ENCODE measurements at places on chromosomes 5 and 9.
A peak's percentile ranks its signal among the peaks of the same experiment; 100 is the strongest.

DNA sequence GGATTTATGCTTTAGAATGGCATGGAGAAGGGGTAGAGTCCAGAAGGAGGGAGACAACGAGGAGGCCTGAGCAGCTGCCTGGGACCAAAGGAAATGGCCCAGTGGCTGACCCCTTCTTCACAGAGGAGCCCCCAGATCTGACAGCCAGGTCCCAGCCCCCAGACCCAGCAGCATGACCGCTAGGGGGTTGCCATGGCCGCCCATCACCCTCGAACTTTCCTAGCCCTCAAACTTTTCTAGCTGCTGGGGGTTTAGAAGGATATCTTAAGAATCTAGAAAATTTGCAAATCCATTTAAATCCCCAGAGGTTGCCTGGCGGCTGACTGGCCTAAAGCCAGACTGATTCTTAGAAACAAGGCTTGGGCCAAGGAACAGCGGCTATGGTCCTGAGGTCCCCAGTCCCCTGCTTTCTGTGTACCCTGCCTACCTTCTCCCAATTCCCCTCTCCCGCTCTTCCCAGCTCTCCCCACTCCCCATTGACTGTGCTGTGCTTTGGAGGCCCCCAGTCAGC is 972 bp downstream of the PDGFRB start:
- no peak for DNase-seq

- DNase-seq = no peak
Observed at GRCh38 chr9:6239048-6239461, 23.4 kb downstream of the IL33 start.

- DNase-seq = peak; percentile 70
Observed at GRCh38 chr9:128191406-128192046, at the start of gene CIZ1. TSS of gene CIZ1 (minus strand) at chr9:128191572. CDS start at chr9:128190857, 715 bp downstream.

DNA sequence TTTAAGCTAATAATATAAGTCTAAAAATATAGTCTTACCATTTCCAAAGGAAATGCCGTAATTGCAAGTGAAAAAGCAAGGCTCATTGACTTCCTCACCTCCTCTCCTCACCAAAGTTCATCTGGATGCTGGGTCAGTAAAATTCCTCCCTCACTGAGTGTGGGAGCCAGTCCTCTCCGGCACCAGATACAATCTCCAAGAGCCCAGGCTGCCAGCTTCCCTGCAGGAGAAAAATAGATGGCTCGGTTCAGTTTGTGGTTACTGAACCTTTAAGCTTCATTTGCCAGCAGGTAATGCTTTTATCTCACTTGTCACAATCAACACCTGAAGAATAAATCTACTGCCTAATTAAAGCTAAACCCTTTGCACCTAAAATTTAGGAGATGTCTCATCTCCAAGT is 115.3 kb upstream of the VLDLR start:
- no peak for DNase-seq

GRCh38 chr5:91864962-91865361 is 481.8 kb upstream of the ARRDC3 start:
- DNase-seq = no peak

DNA sequence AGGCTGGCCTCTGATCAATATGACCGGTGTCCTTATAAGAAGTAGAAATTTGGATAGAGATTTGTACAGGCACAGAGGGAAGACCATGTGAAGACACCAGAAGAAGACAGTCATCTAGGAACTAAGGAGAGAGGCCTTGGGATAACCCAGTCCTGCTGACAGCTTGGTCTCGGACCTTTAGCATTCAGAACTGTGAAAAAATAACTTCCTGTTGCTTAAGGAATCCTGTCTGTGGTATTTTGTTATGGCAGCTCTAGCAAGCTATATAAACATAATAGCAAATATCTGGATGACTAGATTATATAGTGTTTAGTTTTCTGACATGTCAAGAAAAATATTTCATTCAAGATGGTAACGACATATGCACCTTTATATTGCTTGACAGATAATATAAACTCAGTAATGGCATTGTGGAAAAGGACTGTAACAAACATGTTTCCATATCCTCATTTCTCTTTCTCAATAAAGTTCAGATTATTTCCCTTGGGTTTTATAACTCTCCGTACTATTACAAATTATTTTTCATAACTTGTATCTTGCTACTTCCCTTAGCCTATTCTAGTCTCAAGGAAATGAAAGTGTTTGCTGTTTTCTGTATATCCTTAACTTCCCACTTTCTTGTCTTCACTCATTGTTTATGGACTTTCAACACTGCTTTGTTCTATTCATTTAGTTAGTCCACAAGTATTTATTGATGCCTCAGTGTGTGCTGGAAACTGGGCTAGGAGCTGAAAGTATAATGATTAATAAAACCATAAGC is 62.4 kb downstream of the KIAA1958 start:
- DNase-seq = no peak

DNA sequence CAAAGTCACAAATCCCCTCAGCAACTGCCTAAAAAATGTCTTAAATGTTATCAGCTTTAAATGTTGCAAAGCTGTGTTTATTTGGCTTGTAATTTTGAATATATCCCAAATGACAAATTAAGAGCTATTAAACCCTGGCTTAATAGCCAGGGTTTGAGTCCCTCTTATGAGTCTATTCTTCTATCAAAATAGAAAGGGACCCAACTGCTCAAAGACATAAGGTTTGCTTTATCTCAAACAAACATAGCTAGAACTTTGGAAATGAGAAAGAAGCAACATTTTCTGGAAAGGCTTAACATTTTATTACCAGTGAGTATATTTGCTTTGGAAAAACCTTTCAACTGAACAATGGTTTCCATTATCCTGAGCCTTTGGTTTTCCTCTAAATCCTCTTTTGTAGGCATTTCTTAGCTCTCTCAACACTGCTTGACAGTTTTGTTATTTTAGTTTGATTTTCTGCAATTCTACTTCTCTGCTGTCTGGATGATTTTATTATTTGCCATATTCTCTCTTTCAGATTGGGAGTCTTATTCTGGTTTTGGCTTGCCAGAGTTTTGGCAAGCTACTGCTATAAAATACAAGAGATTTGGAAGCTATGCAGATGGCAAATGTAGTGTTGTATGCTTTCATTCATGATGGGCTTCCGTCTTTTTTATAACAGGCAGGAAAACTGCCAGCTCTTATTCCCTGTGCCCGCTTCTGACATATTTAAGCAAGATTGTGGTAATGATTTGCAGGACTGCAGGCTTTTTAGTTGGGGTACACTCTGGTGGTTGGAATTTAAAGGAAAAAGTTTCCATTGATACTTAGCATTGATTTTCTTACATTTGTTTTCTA is 734.9 kb downstream of the DTWD2 start:
- DNase-seq = no peak

DNA sequence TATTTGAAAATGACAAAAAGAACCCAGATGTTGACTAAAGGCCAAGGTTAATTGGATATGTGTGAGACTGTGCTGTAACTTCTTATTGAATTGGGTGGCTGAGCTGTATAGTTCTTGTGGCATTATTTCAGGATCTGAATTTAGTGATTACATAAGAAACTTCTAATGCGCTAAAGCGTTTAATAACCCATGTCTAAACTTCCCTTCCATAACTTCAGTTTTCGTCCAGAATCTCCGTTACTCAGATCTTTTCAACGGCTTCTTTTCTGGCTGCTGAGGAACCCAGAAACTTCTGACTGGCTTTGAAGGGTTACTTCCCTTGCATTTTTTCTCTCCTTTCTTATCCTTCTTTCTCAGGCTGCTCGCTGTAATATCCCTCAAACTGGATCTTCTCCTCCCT is 28.1 kb upstream of the C9orf72 start:
- DNase-seq = no peak

DNA sequence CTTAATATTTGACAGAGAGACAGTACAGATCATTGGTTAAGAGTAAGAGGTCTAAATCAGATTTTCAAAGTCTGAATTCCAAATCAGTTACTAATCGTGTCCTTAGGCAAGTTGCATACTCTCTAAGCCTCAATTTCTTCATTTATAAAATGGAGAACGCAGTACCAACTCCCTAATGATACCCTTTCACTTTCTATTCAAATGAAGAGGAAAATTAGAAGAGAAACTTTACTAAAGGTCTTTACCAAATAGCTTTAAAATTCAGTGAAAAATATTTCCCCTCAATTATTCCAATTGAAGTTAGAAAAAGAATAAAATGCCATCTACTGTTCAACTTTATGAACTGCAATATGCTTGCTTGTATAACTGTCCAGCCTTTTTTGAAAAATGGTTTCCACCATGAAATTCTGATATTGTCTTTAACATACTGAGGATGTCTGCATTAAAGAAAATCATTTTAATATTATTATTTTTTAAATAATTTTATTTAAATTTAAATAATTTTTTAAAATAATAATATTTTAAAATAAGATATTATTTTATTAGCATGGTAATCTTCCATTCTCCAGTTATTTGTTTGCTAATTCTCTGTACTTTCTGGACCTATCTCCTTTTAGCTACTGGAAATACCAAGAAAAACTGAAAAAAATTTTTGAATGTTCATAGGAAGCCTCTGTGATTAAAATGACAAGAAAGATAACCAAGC is 36.0 kb downstream of the POC5 start:
- no peak for DNase-seq

DNA sequence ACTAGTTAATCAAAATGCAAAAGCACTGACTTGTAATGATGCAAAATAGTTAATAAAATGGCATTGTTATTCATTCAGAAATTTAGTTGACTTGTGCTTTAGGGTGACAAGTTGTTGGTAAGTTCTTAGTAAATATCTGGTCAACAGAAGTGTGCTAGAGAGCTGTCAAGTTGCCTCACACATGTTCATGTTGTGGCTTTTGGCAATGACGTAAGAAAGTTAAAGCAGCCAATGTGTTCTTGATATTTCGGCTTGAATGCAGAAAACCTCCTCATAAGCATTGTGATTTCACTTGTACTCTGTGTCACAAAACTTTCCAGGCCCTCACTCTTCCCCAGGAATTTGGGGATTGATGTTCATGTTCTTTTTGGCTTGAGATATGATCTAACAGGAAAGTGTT is 626.7 kb downstream of the PRR16 start:
- peak; percentile 1 for DNase-seq

- DNase-seq = no peak
Observed at GRCh38 chr5:38660194-38660668, 103.8 kb upstream of the LIFR start.

DNA sequence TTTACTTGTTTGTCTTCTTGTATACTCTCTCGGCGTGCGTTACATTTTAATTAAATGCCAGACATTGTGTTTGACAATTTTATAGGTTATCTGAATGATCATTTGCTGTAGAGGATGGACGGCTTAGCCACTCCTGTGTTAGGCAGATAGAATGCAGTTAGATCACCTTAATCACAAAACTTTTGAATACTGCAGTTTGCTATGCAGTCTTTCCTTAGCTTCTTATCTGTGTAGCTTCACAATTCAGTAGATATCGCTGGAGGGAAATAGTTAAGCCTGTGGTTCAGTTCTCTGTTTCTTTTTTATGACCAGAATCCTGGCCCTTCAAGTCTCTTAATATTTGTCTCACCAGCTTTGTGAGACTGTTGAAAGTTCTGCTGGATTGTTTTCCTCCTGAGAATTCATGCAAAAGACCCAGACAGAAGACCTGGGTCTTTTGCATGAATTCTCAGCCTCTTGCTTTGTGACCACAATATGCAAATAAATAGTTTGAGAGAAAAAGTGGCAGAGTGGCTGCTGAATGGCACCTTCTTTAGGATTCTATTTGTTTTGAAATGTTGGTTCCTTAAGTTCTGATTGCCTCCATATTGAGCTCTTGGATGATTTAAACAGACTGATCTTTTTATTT is 40.2 kb downstream of the RASA1 start:
- DNase-seq = no peak

GRCh38 chr9:134939836-134940235 is 22.1 kb upstream of the FCN1 start:
- DNase-seq = no peak

- DNase-seq = no peak
Observed at GRCh38 chr9:1604942-1605560, 410.1 kb upstream of the SMARCA2 start.

GRCh38 chr5:176825957-176826356 is 15.6 kb downstream of the UNC5A start:
- no peak for DNase-seq

DNA sequence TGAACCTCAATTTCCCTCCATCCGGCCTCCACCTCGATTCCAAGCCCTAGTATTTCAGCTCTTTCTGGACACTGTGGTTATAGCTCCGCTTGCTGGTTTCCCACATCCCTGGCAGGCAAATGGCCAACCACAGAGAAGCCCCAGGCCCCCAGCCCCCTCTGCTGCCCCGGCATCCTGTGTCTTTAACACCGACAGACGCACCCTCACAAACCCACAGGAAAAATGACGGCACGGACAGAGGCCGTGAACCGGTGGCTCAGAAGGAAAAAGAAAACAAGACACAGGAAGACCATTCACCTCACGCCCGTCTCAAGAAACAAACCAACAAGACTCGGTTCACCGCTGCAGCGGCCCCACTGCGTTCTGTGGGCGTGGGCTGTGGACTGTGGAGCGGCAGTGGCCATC is 1.5 kb upstream of the CLIC3 start:
- no peak for DNase-seq

- peak; percentile 30 for DNase-seq
Observed at GRCh38 chr9:72477930-72478518, 43.4 kb upstream of the TMC1 start.

GRCh38 chr5:88826646-88827585 is 56.1 kb downstream of the MEF2C start:
- peak; percentile 50 for DNase-seq

DNA sequence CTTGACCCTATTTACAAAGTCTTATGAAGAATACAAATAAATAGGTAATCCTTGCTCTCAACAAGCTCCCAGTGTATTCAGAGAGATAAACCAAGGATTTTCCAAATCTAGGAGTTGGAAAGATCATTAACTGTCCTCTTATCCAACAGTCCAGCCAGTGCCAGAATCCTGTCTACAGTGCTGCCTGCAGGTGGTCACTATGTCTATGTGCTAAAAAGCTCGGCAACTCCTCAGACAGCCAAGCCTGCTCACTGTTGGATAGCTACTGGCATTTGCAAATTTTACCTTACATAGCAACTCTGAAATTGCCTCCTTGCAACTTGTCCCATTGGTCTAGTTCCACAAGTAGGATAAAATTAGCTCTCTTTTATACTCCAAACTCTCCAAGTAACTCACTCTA is 187.4 kb downstream of the DCP2 start:
- no peak for DNase-seq

- DNase-seq = peak; percentile 17
Observed at GRCh38 chr9:3840311-3840710, 314.5 kb upstream of the RFX3 start.

DNA sequence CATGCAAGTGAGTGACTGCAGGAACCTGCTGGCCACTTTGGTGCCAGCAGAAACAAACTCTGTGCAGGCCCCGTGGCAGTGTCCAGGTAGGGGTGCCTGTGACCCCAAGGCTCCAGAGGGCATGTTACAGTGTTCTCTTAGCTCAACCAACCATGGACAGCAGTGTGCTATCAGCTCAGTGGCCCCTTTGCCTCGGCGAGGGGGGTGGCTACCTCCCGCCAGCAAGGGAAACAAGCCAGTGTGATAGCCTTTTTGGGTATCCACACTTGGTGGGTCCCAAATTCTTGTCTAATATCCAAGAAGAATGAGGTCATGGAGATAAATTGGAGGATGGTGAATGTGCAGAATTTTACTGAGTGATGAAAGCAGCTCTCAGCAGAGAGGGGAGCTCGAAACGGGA is 298.6 kb upstream of the SLC30A5 start:
- DNase-seq = no peak
